Tibial nerve (tissue), 4 donors: ENCODE measurements at places on chromosomes 12 and 14. TPM values are rescaled to one million over a fixed set of nuclear protein-coding genes. Genes with fewer than 3 reads are reported as not detected.

- no peaks in the 10 kb centered on the region for H3K27me3 ChIP-seq
- H3K4me3 ChIP-seq = no peak overlapping the region
- H3K27ac ChIP-seq = no peak overlapping the region
Observed at GRCh38 chr14:29529418-29529817, 398.2 kb downstream of the PRKD1 start.

DRAM1 gene
- 20.7 TPM for total RNA-seq

SPTLC2 gene
- total RNA-seq = 25.5 TPM

DNA sequence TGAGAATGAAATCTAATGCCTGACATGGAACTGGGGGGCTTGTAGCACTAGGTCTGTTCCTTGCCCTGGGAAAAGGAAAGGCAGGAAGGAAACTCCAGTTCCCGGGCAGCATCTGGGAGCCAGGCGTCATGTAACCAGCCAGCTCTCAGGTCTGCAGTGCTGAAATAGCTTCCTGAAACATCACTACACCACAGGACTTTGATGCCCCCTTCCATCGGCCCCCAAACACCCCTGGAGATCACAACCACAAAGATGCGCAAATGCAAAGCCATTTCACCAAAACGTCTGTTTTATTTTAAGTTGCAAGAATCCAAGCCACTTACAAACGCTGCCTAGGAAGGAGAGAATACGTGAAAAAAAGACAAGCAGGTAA, 40.9 kb downstream of the KCTD10 start:
- H3K4me3 ChIP-seq = no peak overlapping the region
- no peaks in the 10 kb centered on the region for H3K36me3 ChIP-seq
- DNase-seq = no peak
- H3K27ac ChIP-seq = no peak overlapping the region
- peaks cover 7% of the 10 kb centered on the region for H3K4me1 ChIP-seq

CABP1 gene
- not detected for total RNA-seq

DNA sequence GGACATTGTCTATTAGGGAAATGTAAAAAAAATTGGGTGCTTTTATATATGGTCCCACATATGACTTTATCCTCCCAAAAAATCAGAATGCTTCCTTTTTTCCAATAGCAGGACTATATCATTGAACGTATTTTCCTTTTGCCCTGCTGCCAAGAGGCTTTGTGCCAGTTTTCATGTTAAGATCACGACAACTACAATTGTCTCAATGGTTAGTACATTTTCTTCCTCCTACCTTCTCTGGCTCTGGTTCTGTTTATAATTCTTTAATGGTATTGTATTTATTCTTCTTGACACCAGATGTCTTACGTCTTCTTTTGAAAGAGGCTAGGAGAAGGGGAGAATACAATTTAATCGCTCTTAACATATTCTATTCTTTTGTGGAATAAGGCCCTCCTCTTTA, 106.9 kb downstream of the ANO6 start:
- no peak overlapping the region for H3K4me3 ChIP-seq
- no peaks in the 10 kb centered on the region for H3K27me3 ChIP-seq
- no peak for DNase-seq
- H3K36me3 ChIP-seq = no peaks in the 10 kb centered on the region
- no peaks in the 10 kb centered on the region for H3K4me1 ChIP-seq
- no peak overlapping the region for H3K27ac ChIP-seq
